Stomach (tissue), 19 donors: ENCODE measurements at places on chromosomes 2 and 18. TPM values are rescaled to one million over a fixed set of nuclear protein-coding genes. Genes with fewer than 3 reads are reported as not detected.

The SNED1 gene
- 36.8 TPM for total RNA-seq

The TSHZ1 gene
- 17.8 TPM for total RNA-seq

The MYO3B gene
- total RNA-seq: 0.37 TPM

The EDAR gene
- not detected for total RNA-seq

The PSMA8 gene
- not detected for total RNA-seq

The MC2R gene
- total RNA-seq: not detected

The ACKR3 gene
- 35.0 TPM for total RNA-seq

The ZRANB3 gene
- total RNA-seq: 6.2 TPM

The TIMM21 gene
- total RNA-seq: 11.0 TPM

The GPR45 gene
- total RNA-seq: not detected

GRCh38 chr2:149221898-149222297 is 108.5 kb upstream of the LYPD6 start:
- no peak for DNase-seq

GRCh38 chr2:181123798-181124231 is 143.4 kb downstream of the UBE2E3 start:
- peak; percentile 72 for DNase-seq

- DNase-seq: no peak
These were observed 195.6 kb upstream of the POU3F3 start for GRCh38 chr2:104658144-104658835.

DNA sequence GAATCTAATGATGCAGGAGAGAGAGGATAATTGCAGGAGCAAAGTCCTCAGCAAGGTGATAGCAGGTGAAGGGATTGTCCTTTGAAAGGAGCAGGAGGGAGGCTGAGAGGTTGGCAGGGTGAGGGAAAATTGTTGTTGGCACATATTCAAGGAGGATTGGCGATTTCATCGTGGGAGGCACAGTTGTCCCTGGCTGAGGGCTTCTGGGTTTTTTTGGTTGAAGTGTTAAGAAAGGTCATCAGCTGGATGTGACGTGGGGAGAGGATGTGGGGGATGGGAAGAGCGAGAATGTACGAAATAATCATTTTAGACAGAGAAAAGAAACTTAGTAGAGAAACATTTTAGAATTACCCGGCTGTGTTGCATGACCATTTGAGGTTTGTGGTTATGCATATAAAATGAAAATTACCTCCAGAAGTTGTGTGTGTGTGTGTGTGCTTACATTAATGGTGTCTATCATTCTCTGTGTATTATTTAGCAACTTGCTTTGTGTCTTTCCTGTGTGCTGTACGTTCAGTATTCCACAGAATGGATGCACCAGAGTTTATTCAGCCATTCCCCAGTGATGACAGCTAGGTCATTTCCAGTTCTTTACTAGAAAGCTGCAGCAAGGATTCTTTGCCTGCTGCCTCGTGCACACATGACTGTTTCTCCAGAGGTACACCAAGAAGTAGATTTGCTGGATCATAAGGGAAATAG is 67.6 kb downstream of the SDC1 start:
- no peak for DNase-seq

GRCh38 chr2:43417300-43417699 is 178.5 kb downstream of the THADA start:
- DNase-seq: no peak

DNA sequence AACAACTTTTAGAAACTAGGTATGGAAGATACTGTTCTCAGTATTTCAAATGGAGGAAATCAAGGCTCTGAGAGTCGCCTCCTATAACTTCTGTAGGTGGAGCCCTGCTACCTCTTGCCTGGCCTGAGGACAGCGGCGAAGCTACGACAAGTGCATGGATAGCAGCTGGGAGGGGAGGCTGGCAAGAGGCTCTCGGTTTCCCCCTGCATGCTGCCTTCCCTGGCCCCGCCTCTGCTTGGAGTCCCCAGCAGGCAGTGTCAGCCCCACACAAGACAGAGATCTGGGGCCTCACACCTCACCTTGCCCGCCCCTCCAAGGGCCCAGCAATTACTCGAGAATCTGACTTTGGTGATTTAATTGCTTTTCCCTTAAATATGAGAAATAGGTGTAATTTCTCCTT is 107.6 kb upstream of the POU3F3 start:
- no peak for DNase-seq

DNA sequence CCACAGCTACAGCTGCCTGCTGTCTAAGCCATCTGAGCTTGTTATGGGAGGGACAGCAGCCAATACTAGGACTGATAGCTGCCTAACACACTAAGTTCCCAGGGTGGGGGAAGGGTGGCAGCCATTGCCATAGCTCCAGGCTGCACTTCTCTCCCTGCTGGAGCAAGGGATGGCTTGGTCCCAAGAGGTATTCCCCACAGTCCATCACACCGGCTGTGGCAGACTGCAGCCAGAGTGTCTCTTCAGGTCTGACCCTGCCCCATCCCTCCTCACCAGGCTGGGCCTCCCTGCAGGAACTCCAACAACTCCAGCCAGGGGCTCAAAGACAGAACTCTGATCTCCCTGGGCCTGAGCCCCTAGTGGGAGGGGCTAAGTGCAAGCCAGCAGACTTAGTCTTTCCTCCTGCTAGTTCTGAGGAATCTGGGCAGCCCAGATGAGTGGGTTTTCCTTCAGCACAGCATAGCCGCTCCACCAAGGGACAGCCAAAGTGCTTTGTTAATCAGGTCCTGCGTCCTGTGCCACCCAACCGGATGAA is 632.1 kb downstream of the SOCS6 start:
- DNase-seq: no peak

GRCh38 chr2:208320686-208321085 is 54.6 kb downstream of the PIKFYVE start:
- DNase-seq: peak; percentile 47

GRCh38 chr2:227774011-227774624 is 28.4 kb downstream of the SCYGR8 start:
- peak; percentile 32 for DNase-seq

GRCh38 chr2:40639320-40639719 is 187.4 kb upstream of the SLC8A1 start:
- no peak for DNase-seq

GRCh38 chr2:65728477-65729180 is 296.2 kb upstream of the SPRED2 start:
- no peak for DNase-seq

DNA sequence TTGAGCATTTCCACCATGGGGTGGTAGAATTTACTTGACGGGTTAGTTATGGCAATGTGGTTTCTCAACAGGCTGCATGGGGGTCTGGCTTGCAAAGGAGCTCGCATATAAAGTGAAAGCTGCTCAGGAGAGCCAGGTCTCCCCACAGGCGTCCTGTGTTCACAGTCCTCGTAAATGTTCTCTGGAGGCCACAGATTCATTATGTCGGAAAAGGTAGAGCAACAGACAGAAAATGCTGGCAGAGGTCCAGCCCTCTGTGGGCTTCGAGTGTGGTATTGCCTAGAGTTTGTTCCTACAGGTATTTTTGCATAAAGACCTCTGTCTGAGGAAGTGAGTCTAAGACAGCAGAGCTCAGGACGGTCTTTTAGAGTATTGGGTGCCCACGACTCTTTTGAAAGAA is 96.4 kb downstream of the CDCA7 start:
- DNase-seq: no peak
